IMR-90 (cell line): ENCODE measurements at places on chromosomes 4 and X. TPM values are rescaled to one million over a fixed set of nuclear protein-coding genes. Genes with fewer than 3 reads are reported as not detected.

The SLC26A1 gene
- not detected in 2 replicates for total RNA-seq

The UVSSA gene
- 1.4 TPM in 2 replicates for total RNA-seq

The TBC1D8B gene
- total RNA-seq: 10.4 and 14.4 TPM in 2 replicates

The C4orf36 gene
- total RNA-seq: 0.18 and 0.28 TPM in 2 replicates

The TMEM255A gene
- not detected in 2 replicates for total RNA-seq

The DCTD gene
- total RNA-seq: 84.2 and 90.3 TPM in 2 replicates

The FGFBP1 gene
- under 0.01 TPM in 1 of 2 replicates, not detected in the other for total RNA-seq

The ENPP6 gene
- total RNA-seq: not detected in 2 replicates

The SHROOM4 gene
- total RNA-seq: 2.2 TPM in 2 replicates

The CLDN2 gene
- not detected in 2 replicates for total RNA-seq

The SSX4B gene
- total RNA-seq: not detected in 2 replicates

The UGT2A3 gene
- not detected in 2 replicates for total RNA-seq

The ZXDB gene
- total RNA-seq: 5.2 and 6.7 TPM in 2 replicates

The USP27X gene
- total RNA-seq: 3.6 and 6.3 TPM in 2 replicates

The CSAG2 gene
- not detected in 2 replicates for total RNA-seq

The TCEANC gene
- 1.4 and 2.5 TPM in 2 replicates for total RNA-seq

The SPOCK3 gene
- not detected in 2 replicates for total RNA-seq

The PDGFC gene
- 90.7 and 105 TPM in 2 replicates for total RNA-seq

The USP17L22 gene
- not detected in 2 replicates for total RNA-seq

The MAGEA10 gene
- total RNA-seq: not detected in 2 replicates
